Suppressor macrophage (primary cell): ENCODE measurements at places on chromosomes 1 and 21.

GRCh38 chr1:163083690-163084089 lies 14.5 kb downstream of the RGS4 start:
- no peak for DNase-seq

DNA sequence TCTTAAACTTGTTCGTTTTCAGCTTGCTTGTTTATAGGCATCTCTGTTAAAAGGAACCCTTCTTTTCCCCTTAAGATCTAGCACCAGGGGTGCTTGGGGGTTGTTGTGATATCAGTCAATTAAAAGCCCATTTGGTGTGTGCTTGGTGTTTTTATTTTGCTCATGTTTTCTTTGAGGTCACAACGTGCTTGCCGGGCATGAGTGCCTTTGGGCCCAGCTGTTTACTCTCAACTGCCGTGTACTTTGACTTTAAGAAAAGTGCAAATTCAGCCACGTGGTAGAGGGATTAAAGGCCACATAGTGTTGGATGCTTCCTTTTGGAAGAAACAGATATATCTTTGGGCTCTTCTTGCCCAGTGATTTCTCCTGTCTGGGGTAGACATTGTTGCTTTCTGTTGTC lies 10.5 kb downstream of the ARID1A start:
- DNase-seq: no peak

GRCh38 chr1:58596631-58597052 lies 19.6 kb upstream of the TACSTD2 start:
- DNase-seq: peak; percentile 16

GRCh38 chr1:162984699-162985098 lies 84.5 kb upstream of the RGS4 start:
- DNase-seq: no peak

DNA sequence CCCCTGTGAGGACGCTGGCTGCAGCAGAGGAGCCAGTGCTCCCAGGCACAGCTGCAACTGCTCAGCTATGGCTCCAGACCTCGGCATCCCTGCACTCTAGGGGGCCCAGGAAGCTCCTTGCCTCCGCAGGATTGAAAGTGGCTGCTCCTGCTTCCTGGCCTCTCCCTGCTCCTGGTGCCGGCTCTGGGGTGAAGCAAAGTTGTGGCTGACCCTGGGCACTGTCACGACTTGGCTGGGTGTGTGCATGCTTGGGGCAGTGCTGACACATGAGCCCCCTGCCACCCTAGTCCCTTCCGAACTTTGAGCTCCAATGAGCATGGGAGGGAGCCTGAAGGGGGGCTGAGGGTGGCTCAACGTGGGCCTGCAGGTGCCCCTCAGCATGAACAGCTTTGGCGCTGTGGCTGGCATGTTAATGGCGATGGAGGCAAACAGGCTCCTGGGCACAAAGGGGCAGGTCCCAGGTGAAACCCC lies 1512.2 kb downstream of the KCNT2 start:
- DNase-seq: no peak

GRCh38 chr1:154219541-154219940 lies 1.2 kb upstream of the UBAP2L start:
- peak; percentile 73 for DNase-seq

DNA sequence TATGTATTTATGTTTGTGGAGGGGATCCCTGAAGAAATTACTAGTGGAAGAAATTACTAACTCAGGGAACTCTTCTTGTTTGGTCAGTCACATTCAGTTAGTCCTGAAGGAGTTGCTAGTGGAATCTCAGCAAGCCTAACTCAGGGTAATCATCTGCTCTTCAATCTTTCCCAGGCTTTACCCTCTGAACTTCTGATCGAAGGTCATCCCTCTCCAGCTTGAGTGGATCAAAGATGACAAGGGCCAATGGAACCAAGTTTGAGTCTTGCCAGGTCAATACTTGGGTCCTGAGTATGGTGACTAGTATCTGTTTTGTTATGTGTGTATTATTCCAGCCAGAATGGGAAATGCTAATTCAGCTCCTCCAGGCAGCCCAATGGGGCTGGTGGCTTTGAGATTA lies 49.3 kb downstream of the CFH start:
- no peak for DNase-seq

- DNase-seq: no peak
These were observed 91.5 kb upstream of the GCLM start for GRCh38 chr1:94000510-94001282.

DNA sequence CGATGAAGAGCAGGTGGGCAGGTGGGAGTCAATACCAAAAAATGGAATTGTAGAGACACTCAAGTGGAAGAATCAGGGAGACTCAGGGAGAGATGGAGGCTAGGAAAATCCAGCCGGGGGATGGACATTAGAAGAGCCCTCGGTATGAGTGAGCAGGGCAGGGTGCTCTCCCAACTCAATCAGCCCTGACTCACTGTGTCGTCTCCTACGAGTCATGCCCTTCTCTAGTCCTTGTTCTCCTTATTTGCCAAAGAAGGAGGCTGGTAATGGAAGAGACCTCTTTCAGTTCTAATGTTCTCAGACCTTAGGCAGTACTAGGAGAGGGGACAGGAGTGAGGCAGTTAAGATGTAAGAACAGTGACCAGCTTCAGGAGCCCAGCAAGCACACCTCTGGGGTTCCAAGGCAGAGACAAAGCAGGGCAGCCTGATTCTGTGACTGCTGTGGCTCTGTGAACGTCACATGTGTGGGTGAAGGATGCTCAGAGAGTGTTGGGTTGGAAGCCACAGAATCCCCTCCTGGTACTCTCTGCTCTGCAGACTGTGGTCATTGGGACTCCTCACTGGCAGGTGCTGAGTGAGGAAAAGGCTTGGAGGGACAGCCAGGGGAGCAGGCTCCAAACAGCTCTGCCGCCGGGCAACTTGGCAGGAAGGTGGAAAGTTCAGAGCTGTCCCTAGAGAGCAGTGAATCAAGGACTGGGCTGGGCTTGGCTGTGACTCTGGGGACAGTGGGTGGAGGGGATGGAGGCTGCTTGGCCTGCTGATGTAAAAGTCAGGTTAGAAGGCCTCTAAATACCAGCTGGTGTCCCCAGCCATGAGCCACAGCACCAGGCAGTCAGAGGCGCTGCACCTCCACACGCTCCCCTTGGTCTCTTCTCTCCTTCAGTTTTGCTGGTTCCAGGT lies 11.1 kb upstream of the GJA5 start:
- peak; percentile 67 for DNase-seq

DNA sequence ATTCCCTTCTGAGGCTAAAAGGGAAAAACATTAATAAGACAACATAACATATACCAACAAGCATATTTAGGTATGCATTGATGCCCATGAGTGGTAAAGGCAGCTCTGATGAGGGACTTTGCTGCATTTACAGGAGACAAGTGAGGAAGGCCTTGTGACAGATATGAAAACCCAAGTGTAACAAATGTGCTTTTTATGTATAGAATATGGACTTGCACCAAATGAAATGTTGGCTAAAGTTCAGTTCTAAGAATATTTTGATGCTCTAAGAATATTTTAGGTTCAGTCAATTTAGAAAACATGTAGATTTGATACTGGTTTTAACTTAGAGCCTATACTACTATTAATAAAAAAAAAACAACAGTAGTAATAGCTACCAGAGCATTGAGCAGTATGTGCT lies 424.7 kb downstream of the LMO4 start:
- DNase-seq: no peak

DNA sequence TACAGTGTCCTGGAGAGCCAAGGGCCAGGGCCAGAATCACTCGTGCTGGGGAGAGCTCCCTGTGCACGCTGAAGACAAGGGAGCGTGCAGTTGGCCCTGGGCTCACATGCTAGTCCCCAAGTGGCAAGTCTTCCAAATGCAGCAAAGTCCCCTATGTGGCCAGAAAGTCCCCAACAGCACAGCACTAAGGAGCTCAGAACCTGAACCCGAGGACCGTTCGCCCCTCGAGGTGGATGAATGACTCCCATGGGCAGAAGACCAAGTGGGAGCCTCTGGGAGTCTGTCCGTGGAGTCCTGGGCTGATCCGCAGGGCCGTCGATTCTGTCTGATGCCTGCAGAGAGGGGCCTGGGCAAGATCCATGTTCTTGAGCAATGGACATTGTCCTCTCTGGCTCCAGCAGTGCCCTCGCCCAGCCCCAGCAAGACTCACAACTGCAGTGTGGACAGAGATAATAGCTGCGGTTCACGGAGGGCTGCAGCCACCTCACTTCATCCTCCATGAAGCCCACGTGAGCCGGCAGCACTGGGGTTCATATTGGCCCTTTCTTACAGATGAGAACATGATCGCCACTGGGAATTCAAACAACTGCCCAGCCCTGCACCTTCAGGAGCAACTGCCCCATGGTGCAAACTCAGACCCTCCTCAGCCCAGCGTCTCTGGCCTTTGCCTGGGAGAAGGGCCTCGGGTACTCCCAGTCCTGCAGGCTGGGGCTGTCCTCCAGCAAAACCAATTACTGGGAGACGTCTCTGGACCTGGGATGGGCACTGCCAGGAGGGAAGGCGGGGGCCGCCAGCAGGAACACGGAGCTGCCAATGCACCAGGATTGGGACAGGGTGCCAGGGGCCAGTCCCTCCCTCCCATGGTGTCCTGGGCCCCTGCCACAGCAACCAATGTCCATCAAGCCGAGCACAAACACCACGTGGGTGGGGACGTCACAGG lies 243.7 kb downstream of the NPHP4 start:
- DNase-seq: no peak

DNA sequence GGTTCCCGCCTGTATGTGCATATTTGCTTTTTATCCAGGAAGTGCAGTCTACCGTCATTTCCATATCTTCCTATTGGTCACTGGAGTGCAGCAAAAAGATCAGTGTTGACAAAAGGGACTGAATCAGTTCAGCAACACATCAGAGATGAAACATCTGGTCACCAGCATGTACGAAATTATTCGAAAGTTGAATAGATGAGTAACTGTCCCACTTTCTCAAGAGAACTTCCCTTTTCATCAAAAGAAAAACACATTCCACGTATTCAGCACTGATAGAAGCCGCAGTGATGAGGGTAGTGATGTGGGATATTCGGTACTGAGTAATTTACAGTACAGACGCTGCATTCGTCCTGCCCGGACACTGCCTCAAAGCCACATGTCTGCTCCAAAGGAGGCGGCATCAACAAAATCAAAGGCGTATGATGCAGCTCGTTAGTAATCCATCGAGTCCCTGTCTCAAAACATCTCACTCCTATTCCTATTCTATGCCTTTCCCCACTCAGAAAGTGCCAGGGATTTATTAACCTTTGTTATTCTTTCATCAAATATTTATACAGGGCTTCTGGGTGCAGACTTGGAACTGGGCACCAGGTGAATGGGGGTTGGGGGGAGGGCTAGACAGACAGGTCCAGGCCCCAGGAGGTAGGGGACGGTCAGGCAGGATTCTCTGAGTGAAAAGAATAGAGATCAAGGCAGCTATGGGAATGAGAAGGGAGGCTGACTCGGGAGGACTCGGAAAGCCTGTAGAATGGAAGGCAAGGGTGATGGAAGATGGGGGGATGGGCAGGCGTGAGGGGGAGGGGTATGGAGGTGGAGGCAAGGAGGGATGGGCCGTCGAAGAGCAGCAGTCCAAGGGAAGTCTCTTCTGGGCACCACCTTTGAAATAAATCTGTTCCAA lies 79.5 kb upstream of the SLC45A1 start:
- DNase-seq: peak; percentile 47

DNA sequence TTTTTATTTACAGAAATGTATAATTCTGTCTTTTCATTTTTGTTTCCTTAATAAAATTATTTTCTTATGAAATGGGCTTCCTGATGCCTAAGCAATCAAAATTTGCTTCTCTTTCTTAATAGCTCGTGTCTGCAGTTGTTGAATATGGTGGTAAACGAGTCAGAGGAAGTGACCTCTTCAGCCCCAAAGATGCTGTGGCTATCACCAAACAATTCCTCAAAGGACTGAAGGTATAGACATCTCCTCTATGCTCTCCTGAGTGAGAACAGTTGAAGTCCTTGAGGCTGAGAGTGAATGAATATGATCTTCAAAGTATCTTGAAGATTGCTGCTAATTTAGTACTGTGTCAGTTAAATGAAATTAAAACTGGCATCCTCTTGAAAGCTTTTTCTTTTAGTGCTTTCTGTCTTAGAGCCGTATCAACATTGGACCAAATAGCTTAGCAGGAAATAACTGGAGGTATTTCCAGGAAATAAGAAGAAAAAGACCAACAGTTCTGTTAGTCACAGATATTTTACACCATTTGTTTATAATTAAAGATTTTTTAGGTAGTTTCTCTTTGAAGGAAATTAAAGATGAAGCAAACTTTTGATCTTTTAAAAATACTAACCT lies 24.7 kb downstream of the VPS45 start:
- no peak for DNase-seq

GRCh38 chr1:150552128-150552910 lies 3.1 kb downstream of the ADAMTSL4 start:
- peak; percentile 95 for DNase-seq

GRCh38 chr21:31530364-31530763 lies 129.1 kb upstream of the SOD1 start:
- DNase-seq: no peak

DNA sequence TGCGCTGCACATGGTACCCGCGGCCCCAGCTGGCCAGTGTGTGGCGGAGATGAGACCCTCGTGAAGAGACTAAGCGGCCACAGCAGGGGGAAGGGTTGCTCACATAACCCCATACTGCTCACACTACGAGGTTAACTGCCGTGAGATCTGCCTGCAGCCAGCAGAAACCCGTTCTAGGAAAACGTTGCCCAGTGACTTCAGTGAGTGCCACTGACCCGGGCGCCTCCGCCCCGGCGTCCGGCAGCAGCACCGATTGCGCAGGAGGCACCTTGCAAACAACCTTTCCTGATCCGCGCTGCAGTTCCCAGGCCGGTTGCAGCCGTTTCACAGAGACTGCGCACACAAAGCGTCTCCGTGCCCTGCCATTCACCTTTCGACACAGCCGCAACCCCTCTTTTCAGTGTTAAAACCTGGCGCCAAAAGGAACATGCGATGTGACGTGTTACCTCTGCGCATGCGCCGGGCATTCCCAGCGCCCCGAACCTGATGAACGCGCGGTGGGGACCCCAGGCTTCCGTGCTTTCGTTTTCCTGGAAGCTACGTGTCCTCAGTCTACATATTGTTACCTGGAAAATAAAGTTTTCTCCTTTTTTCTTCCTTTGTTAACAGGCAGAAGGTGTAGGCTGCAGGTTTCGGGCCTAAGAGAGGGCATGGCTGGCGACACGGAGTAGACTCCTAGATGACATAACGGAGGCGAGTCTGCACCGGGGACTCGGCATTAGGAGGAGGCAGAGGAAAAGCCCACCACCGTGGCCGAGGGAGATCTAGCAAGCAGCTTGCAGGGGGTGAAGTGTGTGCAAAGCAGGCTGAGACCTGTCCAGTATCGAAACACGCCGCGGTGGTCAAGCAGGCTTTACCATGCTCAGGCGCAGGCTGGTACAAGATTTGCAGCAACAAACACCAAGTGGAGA lies 8.9 kb downstream of the VPS26C start:
- peak; percentile 66 for DNase-seq
